ENCODE measurements at places on chromosomes 11 and 22.
A peak's percentile ranks its signal among the peaks of the same experiment; 100 is the strongest.

DNA sequence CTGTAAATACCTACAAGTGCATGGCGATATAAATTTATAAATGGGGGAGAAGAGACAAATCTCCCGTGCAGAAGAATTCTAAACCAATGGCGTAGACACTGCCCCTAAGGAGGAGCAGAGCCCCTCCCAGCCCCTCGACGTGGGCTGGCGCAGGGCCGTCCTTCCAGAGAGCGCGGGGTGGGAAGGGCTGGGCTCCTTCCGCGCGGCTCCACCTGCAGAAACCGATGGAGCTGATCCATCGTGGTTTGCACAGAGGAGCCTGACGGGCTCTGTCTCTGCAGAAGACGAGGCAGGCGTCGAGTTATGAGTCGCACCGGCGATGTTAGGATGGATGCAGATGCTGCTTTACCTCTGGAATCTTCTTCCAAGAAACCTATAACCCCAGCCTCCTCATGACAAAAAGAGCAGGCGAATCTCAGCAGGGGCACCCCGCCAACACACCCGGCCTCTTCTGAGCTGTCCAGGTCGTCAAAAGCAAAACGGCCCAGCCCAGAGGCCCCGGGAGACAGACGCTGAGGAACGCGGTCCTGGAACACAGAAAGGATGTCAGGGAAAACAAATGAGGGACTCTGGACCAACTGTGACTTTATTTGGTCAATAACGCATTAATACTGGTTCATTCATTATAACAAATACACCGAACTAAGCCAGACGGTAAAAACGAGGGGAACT lies 11.0 kb upstream of the B4GALNT4 start:
- no peak for DNase-seq

- DNase-seq = no peak
Measured at GRCh38 chr22:36617694-36618522, 85.6 kb downstream of the CACNG2 start.

GRCh38 chr22:38238519-38239071 lies 34.2 kb downstream of the TMEM184B start:
- DNase-seq = no peak

- no peak for DNase-seq
Measured at GRCh38 chr22:25166266-25167040, 33.2 kb upstream of the CRYBB3 start.

GRCh38 chr22:39496131-39496838 lies 5.8 kb upstream of the MIEF1 start:
- DNase-seq = peak; percentile 68

GRCh38 chr22:27462190-27462589 lies 339.4 kb downstream of the MN1 start:
- DNase-seq = no peak

- DNase-seq = peak; percentile 36
Measured at GRCh38 chr22:20316217-20316843, 3.5 kb downstream of the DGCR6L start.

DNA sequence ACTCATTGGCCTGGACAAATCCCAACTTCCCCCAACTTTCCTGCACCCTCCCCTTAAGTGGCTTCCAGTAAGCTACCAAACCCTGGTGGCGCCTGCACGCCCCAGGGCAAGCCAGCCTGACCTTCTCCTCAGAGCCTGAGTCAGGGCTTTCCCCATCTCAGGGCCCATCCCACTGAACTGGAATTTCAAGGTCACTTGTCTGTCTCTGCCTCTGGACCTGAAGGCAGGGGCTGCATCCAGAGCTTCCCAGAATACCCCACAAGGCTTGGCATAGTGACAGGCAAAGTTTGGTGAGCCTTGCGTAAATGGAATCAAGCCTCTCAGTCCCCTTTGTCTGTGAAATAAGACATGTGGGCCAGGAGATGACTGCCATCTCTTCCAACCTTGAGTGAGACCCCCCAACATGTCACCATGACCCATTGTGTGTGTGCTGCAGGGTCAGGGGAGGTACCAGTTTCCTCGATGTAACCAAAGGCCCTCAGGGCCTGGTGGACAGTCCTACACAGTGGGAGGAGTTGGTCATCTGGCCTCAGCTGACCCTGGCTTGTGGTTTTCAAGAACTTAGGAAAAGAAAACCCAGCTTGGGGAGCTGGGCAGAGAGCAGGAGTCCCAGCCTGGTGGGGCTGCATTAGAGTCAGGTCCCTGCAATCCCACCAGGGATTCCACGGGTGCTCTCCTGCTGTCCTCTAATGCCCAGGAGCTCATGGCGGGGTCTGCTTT lies 8.9 kb downstream of the ALX4 start:
- DNase-seq = no peak

- no peak for DNase-seq
Measured at GRCh38 chr22:39478441-39478850, 21.6 kb downstream of the MGAT3 start.

GRCh38 chr11:44506375-44507016 lies 59.0 kb upstream of the CD82 start:
- DNase-seq = no peak

- no peak for DNase-seq
Measured at GRCh38 chr22:19351604-19352003, 60.1 kb upstream of the CLTCL1 start.

DNA sequence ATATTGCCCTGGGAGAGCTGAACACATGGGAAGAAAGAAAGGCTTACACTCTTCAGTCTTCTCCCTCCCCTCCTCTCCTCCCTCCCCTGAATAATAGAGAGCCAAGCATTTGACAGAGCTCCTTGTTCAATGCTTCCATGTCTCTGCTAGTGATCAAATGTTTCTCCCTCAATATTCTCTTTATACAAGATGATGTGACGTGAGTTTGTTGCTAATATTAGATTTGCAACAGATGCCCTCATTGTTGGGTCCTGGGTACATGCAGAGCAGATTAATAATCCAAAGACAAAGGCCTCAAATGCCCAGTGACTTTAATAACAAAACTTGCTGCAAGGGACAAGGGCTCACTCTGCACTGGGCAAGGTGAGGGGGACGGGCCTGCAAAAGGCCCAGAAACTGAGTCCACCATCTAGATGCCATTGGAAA lies 7.1 kb upstream of the ENDOD1 start:
- no peak for DNase-seq

DNA sequence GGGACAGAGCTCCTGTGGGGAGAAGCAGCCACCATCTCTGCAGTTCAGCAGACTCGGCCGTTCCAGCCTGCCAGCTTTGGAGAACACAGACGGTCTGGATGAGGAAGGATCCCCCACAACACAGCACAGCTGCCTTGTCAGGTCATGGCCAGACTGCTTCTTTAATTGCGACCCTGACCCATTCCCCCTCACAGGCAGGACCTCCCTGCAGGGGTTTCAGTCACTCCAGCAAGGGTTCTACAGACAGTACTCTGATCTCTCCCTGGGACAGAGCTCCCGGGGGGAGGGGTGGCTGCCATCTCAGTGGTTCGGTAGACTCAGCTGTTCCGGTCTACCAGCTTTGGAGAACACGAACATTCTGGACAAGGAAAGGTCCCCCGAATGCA lies 173.5 kb downstream of the TTC28 start:
- no peak for DNase-seq

DNA sequence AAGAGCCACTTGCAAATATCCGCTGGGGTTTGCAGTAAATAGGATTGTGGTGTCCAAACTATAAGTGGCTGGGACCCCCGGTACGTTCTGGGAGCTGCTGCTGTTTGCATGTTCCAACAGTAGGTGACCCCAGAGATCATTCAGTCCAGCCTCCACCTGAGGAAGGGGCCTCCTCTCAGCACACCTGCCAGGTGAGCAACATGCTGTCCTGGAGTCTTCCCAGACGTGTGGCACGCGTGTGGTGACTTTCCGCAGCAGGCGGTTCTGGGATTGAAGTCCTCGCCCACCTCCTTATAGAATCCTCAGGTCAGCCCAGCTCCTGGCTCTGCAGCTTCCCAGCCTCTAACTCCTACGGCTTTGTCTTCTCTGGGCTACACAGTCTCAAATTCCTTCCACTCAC lies 6.7 kb downstream of the P2RX3 start:
- DNase-seq = no peak

DNA sequence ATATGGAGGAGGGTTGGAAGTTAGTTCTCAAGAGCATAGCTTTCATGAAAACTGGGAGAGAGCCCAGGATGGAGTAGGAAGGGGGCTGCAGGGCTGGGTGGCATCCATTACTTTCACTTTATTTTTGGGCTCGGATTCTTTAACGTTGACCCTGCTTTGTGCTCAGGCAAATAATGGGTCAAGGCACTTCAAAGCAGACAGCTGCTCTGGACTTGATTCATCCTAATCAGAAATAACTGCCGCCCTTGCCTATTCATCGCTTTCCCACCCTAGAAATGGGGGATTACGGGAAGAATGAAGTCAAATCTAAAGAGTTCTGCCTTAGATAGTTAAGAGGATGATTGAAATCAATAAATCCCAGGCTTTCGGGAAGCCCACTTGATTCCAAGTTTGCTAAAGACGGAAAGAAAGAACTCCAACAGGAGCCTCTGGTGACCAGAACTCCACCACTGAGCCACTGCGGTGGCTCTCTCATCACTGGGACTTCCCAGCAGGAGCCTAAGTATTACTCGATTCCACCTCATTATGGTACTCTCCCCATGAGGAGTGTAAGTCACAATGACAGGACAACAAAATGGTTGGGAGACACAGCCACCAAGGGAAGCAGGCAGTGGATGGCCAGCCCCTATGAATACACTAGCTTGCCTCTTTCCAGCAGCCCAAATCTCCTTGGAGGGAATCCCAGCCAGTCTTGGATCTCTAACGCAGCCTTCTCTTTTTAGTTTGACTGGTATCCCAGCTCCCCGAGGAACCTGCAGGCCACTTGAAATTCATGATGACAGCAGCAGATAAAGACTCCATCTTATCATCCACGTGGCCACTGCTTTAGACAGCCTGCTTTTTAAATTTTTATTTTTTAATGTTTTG lies 815.5 kb downstream of the NTM start:
- no peak for DNase-seq

DNA sequence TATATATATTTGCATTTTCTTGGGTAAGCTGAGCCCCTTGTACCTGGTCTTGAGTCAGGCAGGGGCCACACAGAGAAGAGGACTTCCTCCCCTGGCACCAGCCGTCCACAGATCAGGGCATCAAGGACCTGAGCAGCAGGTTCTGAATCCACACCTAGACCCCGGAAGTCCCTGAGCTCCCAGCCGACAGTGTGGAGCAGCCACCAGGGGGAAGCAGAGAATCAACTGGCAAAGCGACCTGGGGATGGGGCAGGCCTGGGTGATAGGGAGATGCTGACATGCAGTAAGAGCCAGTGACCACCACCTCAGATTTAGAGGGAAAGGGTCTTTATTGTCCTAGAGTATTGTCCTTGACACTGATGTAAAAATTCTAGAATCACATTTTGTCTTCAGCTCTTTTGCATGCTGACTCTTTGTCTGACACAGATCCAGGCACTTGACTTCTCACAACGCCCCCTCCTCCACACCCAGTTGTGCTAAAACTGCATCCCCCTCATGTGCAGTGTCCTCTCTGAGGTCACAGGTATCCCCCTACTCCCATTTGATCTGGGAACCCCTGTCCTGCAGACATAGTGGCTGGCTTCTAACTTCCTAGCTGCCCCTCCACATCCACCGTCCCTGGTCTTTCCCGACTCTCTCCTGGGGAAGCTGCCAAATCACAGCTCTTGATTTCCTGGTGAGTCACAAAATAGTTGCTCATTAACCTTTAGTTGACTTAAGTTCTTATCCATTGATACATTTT lies 109.3 kb downstream of the GGTLC2 start:
- DNase-seq = peak; percentile 66

DNA sequence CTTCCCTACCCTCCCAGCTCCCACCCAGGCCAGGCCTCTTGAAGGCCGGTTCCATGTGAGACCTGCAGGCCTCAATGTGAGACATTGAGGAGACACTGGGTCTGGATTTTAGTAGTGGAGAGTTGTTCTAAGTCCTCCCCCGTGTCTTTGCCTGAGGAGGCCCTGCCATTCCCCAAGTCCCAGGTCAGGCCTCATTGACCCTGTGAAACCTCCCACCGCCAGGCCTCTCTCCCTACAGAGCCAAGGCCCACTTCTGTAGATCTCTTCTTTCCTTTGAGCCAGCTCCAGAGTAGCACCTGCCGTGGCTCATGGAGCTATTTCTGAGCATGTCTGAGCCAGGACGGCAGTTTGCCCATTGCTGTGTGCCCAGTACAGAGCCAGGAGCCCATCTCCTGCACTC lies 1419.6 kb downstream of the TBC1D22A start:
- DNase-seq = no peak
